ENCODE measurements at places on chromosomes 7 and 10.

DNA sequence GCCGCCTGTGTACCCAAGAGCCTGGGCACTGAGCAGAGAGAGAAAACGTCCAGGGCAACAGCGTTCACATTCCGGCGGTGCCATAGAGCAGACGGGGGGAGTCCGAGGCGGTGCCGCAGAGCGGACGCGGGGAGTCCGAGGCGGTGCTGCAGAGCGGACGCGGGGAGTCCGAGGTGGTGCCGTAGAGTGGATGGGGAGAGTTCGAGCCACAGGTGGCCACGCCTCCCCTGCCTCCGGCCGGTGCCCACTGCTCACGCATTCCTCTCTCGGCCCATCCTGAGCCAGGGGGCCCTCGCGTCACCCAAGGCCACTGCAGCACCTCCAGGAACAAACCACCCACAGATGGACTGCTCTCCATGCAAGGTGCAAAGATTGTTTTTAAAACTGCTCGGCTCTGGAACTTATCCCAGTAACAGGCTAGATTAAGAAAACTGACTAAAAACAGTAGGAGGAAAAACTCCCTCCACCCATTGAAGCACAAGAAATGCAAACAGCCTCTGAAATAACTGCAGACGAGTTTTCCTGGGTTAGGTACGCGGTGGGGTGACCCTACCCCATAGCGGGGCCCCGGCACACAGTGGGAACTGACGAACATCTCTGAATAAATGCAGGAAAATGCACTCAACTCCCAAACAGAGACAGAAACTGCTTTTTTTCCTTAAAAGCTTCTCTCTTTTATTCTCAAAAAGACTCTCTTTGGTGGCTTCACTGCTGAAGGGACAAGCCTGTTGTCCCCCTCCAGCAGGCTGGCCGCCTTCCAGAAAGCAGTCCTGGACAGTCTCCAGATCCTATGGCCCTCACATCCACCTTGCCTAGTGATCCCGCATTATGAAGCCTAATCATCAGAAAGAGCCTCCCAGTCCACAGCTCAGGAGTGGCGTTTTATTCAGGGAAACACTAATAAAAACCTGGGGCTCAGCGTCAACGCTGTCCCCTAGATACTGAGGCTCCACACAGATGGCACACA lies 55.9 kb downstream of the DIP2C start:
- DNase-seq: no peak

GRCh38 chr7:118039963-118040489 lies 143.9 kb upstream of the LSM8 start:
- DNase-seq: no peak

GRCh38 chr10:104441329-104442000 lies 87.8 kb downstream of the CFAP58 start:
- no peak for DNase-seq

- peak; percentile 32 for DNase-seq
Measured at GRCh38 chr7:130649004-130649790, 19.4 kb downstream of the COPG2 start.

- DNase-seq: no peak
Measured at GRCh38 chr10:121076776-121077715, 225.9 kb downstream of the WDR11 start.

Data from activated CD4-positive, alpha-beta T cell treated with anti-CD3 and anti-CD28 coated beads for 48 hours (primary cell).